RKO (cell line): ENCODE measurements at places on chromosomes 1 and 21.
A peak's percentile ranks its signal among the peaks of the same experiment; 100 is the strongest.

DNA sequence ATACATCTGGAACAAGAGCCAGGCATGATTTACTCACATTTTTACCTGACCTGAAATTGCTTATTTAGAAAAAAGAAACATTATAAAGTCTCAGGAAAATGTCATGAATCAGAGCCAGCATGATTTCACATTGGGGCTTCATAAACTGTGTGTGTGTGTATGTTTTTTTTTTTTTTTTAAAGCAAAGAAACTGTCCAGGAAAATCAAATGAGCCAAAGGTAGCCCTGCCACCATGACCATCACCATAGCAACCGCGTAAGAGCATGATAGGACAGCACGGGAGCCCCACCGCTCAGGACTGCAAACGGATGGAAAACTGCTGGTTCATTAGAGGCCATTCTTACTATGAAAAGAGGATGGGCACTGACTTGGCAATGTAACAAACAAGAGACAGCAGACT lies 139.2 kb downstream of the NTMT2 start:
- no peak for DNase-seq

DNA sequence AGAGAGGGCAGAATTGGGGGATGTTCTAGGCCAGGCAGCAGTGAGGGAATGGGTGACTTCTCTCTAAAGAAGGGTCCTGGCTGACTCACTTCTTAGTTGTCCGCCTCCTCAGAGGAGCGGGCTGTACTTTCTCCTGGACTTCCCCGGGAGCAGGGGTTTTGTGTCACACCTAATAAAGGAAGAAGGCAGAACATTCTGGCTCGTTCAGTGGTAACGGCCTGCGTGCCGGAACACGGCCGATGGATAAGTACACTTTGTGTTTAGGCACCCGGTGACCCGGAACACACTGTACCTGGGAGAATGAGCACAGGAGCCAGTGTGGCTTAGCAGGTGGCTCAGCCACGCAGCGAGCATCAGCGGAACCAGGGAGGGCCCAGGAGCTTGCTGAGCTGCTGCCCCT lies 84.7 kb downstream of the FBXO2 start:
- DNase-seq: no peak

DNA sequence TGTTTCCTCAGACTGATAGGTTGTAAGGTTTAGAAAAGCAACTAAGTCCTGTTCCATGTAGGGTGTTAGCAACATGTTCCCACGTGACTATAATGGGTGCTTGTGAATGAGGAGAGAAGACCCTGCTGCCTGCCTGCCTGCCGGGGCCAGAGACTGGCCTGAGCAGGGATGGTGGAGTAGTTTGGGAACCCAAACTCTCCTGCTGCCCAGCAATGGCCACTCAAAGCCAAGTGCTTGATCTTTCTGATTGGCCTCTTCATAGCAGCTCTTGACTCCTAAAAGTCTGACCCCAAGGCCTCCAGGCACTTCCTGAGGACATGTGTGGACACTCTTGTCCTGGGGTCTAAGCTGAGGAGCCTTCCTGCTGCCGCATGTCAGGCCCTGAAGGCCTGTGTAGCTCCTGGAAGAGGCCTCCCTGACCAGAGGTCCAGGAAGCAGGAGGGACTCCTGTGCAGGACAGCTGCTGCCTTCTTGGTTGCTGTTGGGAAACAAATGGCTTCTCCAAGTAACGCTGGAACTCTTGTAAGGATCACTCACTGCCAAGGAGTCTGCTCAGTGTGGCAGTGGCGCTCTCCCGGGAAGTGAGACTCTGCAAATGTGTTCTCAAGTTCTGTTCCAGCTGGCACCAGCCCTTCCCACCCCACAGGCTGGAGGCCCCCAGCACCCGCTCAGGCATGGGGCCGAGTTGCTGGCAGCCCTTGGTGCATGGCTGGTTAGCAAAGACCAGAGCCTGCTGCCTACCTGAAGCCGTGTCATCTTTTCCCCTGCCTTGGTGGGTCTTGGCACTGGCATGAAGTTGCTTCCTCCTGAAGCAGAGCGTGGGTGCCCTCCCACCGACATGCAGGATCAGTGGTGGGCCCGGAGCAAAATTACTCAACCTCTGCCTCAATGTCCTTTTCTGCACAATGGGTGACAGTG lies 35.5 kb downstream of the MAN1C1 start:
- DNase-seq: no peak

- DNase-seq: no peak
Observed at GRCh38 chr1:54241364-54241763, 41.4 kb downstream of the MRPL37 start.

GRCh38 chr21:32389337-32390015 lies 3.3 kb downstream of the URB1 start:
- DNase-seq: no peak

GRCh38 chr21:36738489-36739126 lies 39.7 kb downstream of the SIM2 start:
- DNase-seq: no peak

- DNase-seq: no peak
Observed at GRCh38 chr1:247923941-247924340, 748 bp upstream of the OR2AJ1 start.

DNA sequence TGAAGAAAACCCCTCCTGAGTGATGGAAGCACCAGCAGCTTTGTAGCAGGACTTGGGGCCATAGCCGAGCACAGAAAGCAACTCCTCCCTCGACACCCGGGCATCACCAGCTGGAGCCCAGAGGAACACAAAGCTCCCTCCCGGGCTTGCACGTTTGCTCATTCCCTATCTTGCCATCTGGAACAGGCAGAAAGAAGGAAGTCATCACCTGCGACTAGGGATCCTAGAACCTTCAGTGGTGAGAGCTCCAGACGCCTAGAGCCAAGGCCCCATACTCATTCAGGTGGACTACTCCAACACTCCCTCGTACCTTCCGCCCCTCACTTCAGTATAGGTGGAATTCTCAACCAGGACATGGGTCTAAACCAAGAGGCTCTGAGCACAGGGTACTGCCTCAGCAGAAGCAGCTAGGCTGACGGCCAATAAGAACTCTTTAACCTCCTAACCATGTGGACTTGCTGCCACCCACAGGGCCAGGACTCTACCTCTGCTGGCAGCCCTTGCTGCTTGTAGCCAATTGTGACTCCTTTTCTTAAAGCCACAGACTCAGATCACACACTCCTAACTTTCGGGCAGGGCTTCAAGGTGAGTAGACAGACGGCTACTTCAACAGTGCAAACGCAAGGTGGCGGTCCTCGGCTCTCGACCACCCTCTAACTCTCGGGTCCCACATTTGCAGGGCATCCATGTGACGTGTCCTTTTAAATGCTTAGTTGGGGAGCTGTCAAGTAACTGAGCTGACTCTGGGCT lies 65.4 kb downstream of the NPHP4 start:
- no peak for DNase-seq

DNA sequence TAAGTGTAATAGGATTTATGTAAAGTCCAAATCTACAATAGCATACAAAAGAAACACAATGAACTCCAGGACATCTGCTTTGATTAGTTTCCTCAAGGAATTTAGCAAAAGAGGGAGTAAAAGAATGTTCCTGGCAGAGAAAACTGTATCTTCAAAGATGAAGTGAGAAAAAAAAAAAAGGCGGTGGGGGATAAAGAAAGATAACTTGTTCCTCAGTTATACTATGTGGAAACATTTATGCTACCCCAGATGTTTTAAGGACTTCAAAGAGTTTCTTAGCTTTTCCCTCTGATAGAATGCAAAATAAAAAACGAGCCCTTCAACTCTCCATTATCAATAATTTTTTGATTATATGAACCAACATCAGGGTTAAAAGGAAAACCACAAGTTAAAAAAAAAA lies 908.9 kb upstream of the ADGRL2 start:
- DNase-seq: no peak

- DNase-seq: no peak
Observed at GRCh38 chr1:3955196-3955772, 55.2 kb upstream of the C1orf174 start.

GRCh38 chr1:11831945-11832725 lies 15.4 kb downstream of the NPPA start:
- DNase-seq: no peak

- DNase-seq: no peak
Observed at GRCh38 chr1:26282401-26282918, 2.6 kb downstream of the SH3BGRL3 start.

DNA sequence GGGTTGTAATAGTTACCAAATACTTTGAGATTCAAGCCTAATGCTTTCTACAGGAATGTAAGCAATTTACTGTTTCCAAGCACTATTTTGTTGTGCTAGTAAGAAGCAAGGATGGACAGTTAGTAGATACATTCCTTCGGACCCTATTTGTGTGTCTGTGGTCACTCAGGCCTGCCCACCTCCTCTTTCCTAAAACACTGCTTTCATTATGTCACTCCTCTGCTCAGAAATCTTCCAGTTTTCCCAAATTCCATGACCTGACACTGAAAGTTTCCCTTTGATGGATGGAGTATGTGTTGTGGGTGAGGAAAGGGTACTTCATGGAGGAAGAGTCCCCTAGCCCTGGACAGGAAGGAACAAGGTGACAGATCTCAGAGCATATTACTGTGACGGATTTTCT lies 141.1 kb downstream of the DISP1 start:
- DNase-seq: no peak

- DNase-seq: peak; percentile 69
Observed at GRCh38 chr1:150065184-150065871, 2.2 kb upstream of the VPS45 start.

GRCh38 chr1:89794406-89794805 lies 26.4 kb upstream of the LRRC8D start:
- DNase-seq: no peak

- DNase-seq: peak; percentile 98
Observed at GRCh38 chr1:8873506-8874229, 4.8 kb downstream of the ENO1 start.

- no peak for DNase-seq
Observed at GRCh38 chr1:183363972-183364371, 54.2 kb downstream of the NMNAT2 start.

DNA sequence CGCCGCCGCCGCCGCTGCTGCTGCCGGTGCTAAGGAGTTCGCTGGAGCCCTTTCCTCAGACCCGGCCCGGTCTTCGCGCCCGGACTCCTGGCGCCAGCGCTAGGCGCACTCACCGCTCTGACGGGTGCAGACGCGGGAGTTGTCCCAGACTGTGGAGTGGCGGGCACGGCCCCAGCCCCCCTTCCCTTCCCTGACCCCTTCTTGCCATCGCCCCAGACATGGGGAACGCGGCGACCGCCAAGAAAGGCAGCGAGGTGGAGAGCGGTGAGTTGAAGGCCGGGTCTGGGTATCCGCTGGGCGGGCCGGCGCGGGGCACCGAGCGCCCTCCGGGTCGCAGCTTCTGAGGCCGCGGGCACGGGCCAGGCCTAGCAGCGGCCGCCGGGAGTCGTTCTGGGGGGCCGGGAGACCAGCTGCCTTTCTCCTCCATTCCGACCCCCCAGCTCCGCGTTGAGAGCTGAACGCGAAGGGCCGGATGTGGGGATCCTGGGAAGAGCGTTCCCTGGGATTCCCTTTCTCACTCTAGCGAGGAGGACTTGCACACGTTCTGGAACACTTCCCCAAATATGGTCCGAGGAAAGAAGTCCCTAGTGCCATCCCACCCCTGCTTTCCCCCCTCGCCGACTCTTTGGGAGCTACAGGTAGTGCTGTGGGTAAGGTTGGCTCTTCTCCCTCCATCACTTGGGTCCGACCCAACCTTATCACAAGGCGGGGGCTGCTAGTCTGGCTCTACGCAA lies 65.8 kb upstream of the PRKACB start:
- no peak for DNase-seq

GRCh38 chr1:8970870-8971337 lies 25.2 kb downstream of the CA6 start:
- no peak for DNase-seq

DNA sequence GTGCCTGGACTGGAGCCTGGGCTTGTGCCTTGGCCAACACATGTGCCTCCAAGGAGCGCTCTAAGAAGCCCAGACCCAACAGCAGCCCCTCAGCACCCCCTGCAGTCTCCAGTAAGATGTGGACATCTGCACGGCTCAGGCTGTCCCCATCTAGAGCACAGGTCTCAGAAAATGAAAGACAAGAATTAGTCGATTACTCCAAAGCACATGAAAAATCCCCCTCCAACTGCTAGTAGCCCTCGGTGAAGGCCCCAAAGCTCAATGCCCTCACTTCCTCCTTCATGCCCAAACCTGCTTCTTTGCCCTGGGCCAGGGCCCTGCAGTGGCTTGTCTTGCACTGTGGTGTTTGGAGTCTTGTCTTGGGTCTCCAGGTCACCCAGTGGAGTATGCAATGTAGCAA lies 21.9 kb upstream of the ERO1B start:
- no peak for DNase-seq

GRCh38 chr21:34282223-34282622 lies 81.6 kb upstream of the KCNE2 start:
- peak; percentile 77 for DNase-seq

GRCh38 chr1:54453509-54453908 lies 47.3 kb upstream of the SSBP3 start:
- no peak for DNase-seq

GRCh38 chr1:10272274-10272673 lies 61.9 kb downstream of the KIF1B start:
- DNase-seq: no peak

- no peak for DNase-seq
Observed at GRCh38 chr1:158179301-158180041, 1.2 kb upstream of the CD1D start.

GRCh38 chr1:117836069-117836468 lies 93.4 kb downstream of the GDAP2 start:
- no peak for DNase-seq

DNA sequence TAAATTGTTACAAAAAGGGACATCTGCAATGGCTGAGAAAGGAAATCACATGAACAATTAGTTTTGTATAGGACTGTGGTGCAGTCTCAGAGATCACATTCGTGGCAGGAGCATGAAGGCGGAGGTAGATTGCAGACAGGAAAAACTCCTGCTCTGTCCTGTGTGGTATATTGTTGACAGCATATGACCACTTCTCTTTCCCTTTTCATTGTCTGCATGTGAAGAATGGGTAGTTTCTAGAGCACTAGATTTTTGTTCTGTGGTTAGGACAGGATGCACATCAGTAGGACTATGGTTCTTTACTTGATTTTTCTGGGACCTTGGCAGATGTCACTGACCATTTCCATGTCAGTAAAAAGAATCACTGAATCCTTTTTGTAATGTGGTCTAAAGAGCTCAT lies 625.9 kb upstream of the PKN2 start:
- no peak for DNase-seq

GRCh38 chr1:183885142-183885735 lies 80.3 kb downstream of the RGL1 start:
- DNase-seq: no peak

DNA sequence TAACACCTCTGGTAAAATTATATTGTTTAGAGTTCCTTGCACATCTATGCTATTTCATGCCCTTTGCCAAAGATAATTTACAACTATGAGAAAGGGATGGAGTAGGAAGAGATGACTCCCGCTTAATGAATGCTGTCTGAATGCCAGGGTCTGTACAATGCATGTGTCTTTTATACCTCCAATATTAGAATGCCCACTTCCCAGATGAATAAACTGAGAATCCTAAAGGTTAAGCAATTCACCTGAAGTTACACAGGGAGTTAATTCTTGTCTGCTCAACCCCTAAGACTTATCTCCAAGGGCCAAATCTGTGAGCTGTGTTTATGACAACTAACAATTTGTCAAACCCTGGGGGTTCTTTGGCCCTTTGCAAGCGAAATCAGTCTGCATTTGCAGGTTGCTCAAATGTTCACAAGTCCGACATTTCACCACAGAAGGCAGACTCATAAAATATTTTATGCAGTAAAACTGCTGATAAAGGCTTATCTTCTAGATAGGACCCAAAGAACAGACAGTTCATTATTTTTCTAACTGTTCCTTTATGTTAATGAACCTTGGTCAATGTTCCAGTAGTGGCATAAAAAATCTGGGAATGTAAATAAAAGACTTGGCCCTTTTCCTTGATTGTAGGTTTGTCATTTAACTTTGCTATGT lies 50.2 kb upstream of the ATP1A1 start:
- no peak for DNase-seq

GRCh38 chr1:150262388-150263320 lies 5.1 kb downstream of the CA14 start:
- DNase-seq: no peak
